Stimulated activated CD8-positive, alpha-beta memory T cell treated with anti-CD3 and anti-CD28 coated beads, Interleukin-2, amount 100 ng/mL, for 1 hour (primary cell): ENCODE measurements at places on chromosomes 3 and 15.

DNA sequence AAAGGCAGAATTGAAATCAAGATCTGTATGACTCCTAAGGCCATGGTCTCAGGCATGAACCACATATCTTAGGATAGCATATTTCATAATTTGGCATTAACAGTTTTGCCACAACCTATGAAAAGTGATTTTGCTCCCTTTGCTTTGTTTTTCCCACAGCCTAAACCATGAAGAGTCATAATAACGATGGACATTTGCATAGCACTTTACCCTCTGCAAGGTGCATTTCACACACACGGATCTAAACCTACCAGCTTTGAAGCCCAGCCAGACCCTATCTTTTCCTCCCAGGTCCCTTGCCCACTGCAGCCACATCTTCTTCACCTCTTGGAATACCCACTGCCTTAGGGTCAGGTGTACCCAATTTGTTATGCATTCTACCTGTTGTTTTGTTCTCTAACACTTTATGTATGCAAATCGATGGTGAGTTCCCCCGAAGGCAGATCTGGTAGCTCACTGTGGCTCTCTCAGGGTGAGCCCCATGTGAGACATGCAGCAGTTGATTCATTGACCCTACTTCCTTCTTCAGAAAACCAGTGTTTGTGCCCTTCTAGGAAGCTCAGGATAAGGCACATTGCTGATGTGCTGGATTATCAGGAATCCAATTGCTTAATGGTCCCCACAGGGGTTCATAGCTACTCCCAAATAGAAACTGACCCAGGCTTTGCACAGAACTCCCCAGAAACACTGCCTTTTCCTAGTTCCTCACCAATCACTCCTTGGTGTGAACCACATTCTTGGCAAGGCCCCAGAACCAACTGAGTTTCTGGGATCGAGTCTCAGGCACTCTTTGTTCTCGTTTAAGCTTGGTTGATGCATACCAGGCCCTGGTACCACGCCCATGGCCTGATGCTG, 8.7 kb downstream of the ARHGAP31 start:
- no peak for DNase-seq

GRCh38 chr15:77179541-77179998, 108.7 kb upstream of the TSPAN3 start:
- no peak for DNase-seq

GRCh38 chr15:100944986-100945385, 25.8 kb downstream of the LRRK1 start:
- no peak for DNase-seq

DNA sequence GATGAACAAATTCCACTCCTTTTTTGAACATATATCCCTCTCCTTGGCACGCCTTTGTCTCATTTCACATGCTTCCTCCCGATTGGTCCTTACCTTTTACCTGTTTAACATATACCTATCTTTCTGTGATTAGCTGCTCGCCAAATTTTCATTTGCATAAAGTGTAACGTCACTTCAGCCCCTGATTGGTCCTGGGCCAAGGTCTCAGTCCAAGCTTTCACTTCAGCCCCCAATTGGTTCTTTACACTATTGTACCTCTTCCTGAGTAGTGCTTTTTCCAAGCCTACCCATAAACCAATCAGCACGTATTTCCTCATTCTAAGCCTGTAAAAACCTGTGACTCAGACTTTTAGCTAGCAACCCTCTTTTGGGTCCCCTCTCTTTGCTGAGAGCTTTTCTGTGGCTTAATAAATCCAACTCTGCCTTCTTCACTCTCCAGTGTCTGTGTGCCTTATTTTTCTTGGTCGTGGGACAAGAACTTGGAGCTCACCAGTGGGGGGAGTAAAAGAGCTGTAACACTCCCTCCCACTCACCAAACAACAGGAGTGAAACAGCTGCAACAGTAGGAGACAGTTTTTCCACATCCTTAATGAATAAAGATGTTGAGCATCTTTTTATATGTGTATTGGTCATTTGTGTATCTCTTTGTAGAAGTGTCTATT, 584 bp upstream of the XCR1 start:
- no peak for DNase-seq

GRCh38 chr15:65343374-65343981, 34.3 kb downstream of the IGDCC3 start:
- no peak for DNase-seq

- DNase-seq, result no peak
These were observed 6.8 kb downstream of the SKOR1 start for GRCh38 chr15:67832031-67832551.

DNA sequence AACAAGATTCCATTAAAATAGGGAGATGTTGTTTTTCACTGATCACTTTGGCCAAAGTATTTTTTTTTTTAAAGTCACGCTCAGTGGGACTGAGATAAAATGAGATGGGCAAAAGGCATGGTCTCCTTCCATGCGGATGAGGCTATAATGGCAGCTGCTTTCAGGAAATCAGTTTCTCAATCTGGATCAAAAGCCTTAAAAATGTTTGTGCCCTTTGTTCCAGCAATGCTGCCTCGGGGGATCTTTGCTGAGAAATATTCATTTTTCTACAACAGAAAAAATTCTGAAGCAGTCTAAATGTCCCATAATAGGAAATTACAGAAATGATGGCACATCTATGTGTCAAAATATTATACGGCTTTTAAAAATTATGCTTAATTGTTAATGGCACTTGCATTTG, 97.2 kb downstream of the SMAD6 start:
- no peak for DNase-seq

DNA sequence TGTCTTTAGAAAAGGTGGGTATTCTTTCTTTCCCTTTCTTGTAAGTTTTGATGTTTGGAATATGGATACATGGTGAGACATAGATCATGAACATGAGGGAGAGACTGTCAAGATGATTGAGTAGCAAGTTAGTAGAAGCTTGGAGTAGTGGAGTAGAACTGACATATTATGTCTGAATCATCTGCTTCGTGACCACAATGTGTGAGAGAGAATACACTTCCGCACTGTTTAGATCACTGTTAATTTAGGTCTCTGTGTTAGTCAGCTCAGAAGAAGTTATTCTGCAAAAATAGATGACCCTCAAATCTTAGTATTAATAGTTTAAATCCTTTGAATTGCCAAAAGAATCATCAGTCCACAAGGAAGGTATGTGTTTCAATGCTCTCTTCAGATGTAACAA, 151.0 kb downstream of the OXSM start:
- DNase-seq, result no peak

GRCh38 chr15:75063889-75064288, 40.5 kb downstream of the PPCDC start:
- DNase-seq, result no peak

GRCh38 chr3:27632431-27633223, 89.5 kb downstream of the EOMES start:
- peak; percentile 16 for DNase-seq

- DNase-seq, result no peak
These were observed 47.2 kb downstream of the GPD1L start for GRCh38 chr3:32153414-32154204.

- no peak for DNase-seq
These were observed 35.1 kb upstream of the SNTN start for GRCh38 chr3:63617391-63617790.

DNA sequence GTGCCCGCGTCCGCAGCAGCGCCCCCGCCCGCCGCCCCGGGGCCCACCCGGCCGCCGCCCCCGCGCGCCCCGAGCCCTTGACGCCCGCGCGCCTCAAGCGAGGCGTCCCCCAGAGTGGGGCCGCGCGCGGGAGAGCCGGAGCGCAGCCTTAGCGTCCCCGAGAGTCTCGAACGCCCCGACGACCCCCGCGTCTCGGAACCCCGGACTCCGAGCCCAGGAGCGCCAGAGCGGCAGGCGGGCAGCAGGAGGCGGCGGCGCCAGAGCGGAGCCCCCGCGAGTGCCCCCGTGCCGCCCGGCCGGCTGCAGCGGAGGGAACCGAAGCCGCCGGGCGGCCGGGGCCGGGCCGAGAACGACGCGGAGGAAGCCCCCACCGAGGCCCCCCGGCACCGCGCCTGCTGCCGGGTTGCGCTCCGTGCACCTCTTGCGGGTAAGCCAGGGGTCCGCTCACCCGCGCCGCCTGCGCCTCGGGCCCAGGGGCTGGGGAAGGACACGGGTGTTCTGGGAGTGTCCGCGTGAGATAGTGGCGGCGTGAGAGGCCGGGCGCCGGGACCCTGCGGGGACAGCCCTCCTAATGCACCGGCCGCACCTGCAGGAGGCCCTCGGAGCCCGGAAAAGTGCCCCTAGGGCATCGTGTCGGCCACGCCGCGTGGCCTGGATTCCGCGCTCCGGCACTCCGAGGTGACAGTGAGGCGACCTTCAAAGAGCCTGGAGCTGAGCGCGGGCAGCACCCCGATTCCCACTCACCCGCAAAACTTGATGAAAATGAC, 52.0 kb upstream of the ULK4 start:
- peak; percentile 11 for DNase-seq

DNA sequence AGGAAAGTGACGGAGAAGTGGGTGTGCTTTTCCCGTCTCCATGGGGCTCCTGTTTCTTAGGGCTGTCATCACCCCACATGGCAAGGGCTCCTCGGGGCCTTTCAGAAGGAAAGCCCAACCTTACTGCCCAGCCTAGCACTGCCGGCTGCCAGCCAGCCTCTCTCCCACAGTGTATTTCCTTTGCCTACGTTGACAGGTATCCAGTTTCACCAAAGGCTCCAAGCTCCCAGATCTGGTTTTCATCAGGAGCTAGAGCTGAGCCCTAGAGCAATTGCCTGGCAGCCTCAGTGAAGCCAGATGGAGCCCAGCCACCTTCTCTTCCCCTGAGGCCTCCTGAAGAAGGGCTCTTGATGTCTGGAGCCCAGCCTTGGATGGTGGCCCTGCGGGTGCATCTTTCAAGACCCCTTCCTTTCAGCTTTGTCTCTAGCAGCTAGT, 20.2 kb downstream of the CRABP1 start:
- no peak for DNase-seq

DNA sequence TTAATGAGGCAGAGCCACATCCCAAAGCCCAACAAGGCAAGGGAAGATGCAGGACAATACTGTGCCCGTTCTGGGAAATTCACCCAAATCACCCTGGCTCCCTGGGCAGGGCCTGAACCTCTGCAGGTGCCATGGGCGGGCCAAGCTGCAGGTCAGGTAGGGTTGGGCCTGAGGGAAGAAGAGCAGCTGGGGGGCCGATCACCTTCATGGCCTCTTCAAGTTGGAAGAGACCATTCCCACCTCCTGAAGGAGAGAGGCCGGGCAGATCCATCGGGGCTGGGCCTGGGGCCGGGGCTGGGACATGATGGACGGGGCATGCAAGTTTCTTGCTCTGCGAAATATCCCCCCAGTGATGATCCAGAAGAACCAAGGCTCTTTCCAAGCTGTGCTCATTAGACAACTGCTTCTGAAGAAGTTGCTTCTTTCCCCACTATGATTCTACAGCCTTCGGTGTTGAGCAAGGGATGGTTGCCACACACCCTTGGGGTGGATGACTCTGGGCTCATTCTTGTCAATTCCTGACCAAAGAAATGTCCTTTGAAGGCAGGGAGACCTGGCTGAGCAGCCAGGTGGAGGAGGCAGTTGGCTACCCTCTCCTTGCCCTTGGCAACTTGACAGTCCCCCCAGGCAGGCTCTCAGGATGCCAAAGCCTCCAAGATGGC, 38.2 kb downstream of the KLHL25 start:
- no peak for DNase-seq

- no peak for DNase-seq
These were observed 7.3 kb downstream of the ESYT3 start for GRCh38 chr3:138441742-138442141.
